Stimulated activated CD8-positive, alpha-beta memory T cell treated with anti-CD3 and anti-CD28 coated beads, Interleukin-4, amount 100 ng/mL, for 1 hour (primary cell): ENCODE measurements at places on chromosomes 3 and 15.

GRCh38 chr15:52683580-52683979, 4.4 kb upstream of the ATOSA start:
- no peak for DNase-seq

GRCh38 chr15:39573844-39574243, 7.0 kb upstream of the THBS1 start:
- DNase-seq = no peak

GRCh38 chr3:47849699-47850563, 47.0 kb downstream of the DHX30 start:
- DNase-seq = no peak

- no peak for DNase-seq
Measured at GRCh38 chr3:10292505-10293419, at the start of gene GHRL. GHRL (minus strand) TSS chr3:10292947; CDS start chr3:10290180, 2,767 bp downstream.

DNA sequence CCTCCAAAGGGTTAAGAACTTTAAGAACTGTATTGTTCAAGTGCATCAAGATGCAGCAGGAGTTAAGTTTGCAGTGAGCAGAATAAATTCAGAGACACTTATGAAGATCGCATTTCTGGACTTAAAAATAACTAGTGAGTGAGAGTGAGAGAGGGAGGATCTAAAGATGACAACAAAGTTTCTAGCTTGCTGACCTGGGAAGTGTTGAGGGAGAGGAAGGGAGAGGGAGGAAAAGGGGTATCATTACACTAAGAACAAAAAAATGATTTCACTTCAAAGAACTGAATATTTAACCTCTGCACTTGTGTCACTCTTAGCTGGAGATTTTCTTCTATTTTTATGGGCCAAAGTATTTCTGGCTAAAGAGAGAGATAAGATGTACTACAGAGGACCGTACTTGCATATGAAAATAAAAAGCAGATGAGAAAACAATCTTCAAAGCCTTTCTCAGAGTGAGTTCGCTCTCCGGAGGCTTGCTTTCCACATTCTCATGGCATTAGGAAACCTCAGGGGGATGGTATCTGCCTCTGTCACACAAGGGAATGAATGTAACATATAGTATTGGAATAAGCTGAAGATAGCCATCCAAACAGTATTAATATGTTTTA, 91.4 kb upstream of the TJP1 start:
- DNase-seq = no peak

DNA sequence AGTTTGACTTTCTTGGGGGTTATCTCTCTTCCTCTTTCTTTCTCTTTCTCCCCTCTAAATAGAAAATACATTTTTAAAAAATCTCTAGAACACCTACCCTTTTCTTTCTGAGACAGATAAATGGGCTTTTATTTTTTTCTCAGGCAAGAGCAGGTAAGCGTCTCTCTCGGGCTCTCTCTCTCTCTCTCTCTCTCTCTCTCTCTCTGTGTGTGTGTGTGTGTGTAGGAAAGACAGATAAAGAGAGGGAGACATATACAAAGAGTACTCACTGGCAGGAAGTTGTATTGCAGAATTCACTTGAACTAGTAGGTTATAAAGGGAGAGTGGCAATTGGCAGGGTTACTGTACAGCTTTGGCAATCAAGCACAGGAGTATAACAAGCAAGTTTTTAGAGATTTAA, 118.1 kb upstream of the LSAMP start:
- no peak for DNase-seq

- DNase-seq = no peak
Measured at GRCh38 chr15:80006946-80007345, 36.0 kb upstream of the BCL2A1 start.
